ENCODE measurements at places on chromosomes 3 and 15.
A peak's percentile ranks its signal among the peaks of the same experiment; 100 is the strongest.

DNA sequence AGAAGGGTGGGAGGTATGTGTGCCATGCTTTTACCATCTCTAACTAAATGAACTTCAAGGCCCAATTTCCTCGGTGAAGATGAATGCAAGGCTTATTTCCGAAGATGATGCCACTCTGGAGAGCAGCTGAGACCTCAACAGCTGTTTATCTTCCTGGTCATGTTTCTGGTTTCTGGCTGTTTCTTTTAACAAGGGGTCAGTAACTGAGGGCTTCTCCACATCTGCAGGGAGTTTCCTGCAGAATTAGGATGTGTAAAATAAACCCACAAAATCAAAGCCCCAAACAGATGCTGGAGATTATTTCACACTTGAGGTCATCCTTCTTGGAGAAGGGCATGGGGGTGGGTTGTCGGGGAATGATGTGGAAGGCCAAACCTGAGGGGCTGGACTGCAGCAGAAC lies 220.3 kb downstream of the THSD4 start:
- no peak for DNase-seq

GRCh38 chr15:42011074-42011473 lies 9.8 kb downstream of the PLA2G4E start:
- no peak for DNase-seq

- DNase-seq, result no peak
Observed at GRCh38 chr3:64343689-64344430, 118.6 kb upstream of the PRICKLE2 start.

DNA sequence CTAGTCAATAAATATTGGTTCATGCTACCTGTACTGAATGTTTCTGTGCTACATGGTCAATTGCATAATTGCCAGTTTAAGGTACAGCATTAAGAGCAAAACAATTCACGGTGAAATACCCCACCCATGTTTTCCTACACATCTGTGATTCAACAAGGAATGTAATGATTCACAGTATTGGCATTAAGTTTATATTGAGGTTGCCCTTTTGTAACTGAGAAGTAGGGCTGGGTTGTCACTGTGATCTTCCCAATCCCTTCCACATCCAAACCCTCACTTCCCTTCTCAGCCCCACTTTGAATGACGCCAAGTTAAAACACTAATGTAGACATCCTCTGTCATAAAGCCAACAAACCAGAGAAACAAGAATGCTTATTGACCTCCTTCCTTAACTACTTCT lies 112.0 kb upstream of the TJP1 start:
- DNase-seq, result no peak

DNA sequence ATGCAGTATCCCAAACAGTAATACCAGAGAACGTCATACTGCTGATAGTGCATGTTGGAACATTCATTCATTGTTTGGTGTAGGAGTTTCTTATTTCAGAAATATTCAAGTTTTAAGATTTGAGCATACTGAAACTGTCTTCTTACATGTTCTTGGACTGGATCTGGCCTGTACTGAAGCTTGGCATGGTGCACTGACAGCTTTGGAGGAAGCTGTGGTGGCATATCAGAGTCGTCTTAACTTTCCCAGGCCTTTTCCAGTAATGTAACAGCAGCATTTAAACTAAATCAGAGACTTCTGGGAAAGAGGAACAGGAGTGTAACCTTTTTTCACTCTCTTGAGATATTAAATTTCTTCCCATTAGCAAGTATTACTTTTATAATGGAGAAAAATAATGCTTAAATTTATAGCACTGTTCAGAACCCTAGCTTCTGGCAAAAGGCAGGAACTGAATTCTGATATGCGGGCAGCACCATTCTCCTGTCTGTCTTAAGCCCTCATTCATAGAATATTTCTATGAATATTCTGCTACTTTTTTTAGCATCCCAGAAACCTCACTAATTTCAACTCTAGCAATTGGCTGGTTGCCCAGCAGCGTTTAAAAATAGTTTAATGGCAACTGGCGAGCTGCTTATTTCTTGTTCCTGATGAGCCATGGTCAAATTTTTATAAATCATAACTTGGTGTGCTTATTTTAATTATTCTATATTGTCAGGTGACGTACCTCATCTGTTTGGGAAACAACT lies 31.1 kb downstream of the DNAJC13 start:
- DNase-seq, result no peak

- no peak for DNase-seq
Observed at GRCh38 chr3:50447290-50447840, 56.1 kb downstream of the CACNA2D2 start.

- DNase-seq, result no peak
Observed at GRCh38 chr15:84816694-84817465, at the start of gene ALPK3. TSS of gene ALPK3 (plus strand) at chr15:84817356. CDS start at chr15:84817453, 97 bp downstream.

- DNase-seq, result peak; percentile 94
Observed at GRCh38 chr3:160399125-160400029, at the start of the genes IFT80 and SMC4. TSS of gene IFT80 (minus strand) at chr3:160399225. CDS start at chr3:160384600, 14,625 bp downstream. TSS of gene SMC4 (plus strand) at chr3:160399650. CDS start at chr3:160400827, 1,177 bp downstream.

- no peak for DNase-seq
Observed at GRCh38 chr3:148852271-148852992, 12.7 kb upstream of the CPA3 start.

DNA sequence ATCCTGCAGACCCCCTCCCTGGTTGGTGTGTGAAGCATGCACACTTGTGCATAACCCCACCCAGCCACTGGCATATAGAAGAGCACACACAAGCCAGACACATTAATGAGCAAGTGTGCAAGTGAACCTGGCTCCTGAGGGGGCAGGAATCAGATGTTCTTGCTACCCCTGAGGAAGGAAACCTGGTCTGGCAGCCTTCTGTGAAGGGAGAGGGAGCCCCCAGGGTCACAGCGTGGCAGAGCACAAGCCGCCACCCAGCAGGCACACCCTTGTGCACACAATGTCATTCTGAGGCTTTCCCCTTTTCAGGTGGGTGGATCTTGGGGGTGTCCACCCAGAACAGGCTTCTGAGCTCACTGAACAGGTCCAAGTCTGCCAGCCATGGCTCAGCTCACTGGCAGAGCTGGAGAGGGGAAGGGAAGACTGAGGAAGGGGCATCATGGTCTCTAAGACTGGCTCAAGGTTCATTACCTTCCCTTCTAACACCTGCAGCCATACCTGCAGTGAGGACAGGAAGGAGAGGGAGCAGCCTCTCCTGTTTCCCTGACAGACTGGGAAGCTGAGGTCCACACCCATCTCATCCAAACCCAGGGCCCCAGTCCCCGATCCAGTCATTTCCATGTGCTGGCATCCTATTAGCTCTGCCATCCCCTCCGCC lies 31.6 kb upstream of the SEMA3F start:
- no peak for DNase-seq

GRCh38 chr3:128468791-128469527 lies 2.3 kb upstream of the DNAJB8 start:
- DNase-seq, result no peak

DNA sequence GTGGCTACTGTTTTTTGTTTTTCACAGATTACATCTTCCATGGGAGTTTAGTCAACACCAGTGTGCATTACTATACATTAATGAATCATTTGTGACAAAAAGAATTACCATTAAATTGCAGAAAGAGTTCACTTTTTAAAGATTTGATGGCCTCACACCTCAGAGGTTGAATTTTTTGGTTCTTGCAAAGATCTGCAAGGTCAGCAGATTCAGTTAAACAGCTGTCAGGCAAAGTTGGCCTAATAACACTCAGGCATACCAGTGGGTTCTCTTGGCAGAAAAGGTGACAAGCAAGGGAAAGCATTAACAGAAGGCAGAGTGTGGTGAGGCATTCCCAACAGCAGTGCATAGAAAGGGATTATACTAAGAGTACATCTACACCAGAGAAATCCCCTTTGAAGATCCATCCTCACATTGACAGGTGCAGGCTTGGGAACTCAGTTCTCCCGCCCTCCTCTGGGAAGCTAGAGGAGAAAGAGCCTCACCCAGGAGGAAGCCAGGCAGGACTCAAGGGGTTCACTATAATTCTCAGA lies 24.3 kb upstream of the PTX3 start:
- DNase-seq, result no peak

GRCh38 chr3:53813876-53814275 lies 32.3 kb downstream of the CHDH start:
- no peak for DNase-seq

DNA sequence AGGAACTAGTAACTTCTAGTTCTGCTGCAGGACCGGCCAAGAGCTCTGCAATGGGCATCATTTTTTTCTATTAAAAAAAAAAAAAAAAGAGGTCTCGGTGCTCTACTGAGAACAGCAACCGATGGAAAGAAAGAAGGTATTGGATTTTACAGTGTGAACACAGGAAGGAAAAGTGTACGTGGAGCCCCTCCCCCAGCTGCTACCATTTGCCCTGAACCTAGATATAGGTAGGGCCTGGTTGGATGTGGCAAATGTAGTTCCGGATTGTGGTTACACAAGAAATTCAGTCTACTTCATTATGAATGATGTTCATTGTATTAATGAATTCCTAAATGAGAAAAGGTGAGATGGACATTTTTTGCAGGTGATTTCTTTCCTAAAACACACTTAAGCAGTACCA lies 17.9 kb upstream of the PPARG start:
- no peak for DNase-seq

- DNase-seq, result peak; percentile 16
Observed at GRCh38 chr3:60536420-60536819, 714.8 kb downstream of the FHIT start.

DNA sequence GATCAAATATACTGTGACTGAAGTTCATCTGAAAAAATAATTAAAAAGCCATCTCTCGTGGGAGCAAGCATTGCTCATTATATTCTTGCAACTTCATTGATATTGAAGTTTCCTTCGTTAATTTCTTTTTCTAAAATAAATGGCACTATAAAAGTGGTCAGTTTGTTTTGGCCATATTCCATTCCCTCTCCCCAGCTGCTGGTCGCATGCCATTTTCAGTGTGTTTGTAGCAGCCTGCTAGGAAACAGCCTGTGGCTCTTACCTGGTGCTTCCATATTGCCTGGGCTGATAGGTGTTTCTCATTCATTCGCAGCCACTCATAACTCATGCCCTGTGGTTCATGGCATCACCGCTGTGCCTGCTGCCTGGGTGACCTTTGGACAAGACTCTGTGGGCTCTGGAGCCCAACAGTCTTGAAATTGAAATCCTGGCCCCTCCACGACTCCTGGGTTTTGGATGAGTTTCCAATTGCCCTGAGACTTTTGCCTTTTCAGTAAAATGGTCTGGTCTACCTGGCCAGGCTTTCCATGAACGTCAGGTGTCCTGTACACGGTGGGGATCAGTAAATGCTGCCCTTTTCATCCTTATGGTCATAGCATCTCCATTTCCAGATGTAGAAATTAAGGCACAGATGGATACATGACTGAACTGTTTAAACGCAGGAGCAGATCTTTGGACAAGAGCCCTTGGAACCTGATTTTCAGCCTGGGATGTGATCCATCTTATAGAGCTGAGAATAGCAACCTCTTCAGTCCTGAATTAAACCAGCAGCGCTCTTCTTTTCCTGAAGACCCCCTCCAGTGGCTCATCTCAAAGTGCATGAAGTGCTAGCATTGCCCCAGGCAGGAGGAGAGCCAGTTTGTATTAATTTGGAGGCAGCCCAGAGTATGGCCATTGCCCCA lies 69.4 kb downstream of the SLCO3A1 start:
- DNase-seq, result no peak

GRCh38 chr3:150681057-150681456 lies 22.7 kb downstream of the ERICH6 start:
- no peak for DNase-seq

DNA sequence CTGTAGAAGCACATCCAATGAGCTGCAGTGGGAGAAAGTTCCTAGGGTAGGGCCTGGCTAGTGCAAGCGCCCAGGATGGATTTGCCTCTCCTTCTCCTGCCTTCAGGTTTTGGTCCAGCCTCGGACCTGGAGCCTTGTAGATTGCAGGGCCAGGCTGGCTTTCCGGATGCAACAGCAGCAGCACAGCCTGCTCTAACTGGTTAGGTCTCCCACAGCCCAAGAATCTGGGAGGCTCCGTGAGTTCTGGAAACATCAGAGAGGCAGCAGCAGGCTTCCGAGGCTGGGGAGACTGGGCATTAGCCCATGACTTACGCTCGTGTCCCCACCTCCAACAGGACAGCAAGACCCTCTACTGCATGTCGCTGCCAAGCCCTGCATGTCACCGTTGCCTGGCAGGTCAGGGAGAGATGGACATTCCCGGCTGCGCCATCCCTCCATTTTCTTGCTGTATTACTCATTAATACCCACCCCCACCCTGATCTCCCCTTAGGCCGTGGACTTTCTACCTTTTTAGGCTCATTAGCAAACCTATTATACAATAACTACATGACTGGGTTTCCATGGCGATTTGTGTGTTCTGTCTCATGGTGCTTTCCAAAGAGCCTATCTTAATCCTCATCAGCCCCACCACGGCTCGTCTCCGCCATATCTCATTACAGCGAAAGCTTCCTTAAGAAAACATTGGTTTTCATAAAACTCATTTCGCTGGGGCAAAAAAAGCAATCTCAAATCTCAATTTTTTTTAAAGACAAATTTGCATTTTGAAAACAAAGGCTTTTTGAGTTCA lies 40.9 kb upstream of the RGMA start:
- no peak for DNase-seq

- no peak for DNase-seq
Observed at GRCh38 chr3:42900226-42901072, 5.5 kb upstream of the ZNF662 start.
